ENCODE measurements at places on chromosomes 7 and 10.

- no peak for DNase-seq
Measured at GRCh38 chr10:51224671-51225161, 150.4 kb downstream of the PRKG1 start.

DNA sequence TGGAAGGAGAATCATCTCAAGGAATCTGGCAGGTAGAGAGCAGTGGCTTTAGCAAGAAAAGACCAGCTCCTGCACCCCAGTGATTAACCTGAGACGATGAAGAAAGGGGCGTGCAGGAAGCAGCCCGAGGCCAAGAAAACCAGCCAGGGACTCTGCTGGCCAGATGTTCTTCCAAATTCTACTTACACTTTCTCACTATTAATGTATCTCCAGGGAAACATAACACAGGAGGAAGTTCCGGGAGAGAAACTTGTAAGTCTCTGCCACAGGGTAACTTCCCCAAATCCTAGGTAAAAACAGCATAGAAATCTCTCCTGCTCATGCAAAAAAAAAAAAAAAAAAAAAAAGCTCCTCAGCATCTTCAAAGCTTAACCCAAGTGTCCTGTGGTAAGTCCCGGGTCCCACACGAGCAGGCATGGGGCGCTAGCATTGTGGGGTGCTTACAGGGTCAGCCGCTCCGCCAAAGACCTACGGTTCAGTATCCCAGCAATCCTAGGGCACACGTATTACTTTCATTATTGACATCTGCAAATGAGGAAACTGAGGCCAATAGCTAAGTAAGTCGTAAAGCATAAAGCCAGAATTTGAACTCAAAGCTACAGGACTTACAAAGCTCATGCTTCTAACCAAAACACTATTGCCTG is 97.2 kb upstream of the GNA12 start:
- DNase-seq: no peak

DNA sequence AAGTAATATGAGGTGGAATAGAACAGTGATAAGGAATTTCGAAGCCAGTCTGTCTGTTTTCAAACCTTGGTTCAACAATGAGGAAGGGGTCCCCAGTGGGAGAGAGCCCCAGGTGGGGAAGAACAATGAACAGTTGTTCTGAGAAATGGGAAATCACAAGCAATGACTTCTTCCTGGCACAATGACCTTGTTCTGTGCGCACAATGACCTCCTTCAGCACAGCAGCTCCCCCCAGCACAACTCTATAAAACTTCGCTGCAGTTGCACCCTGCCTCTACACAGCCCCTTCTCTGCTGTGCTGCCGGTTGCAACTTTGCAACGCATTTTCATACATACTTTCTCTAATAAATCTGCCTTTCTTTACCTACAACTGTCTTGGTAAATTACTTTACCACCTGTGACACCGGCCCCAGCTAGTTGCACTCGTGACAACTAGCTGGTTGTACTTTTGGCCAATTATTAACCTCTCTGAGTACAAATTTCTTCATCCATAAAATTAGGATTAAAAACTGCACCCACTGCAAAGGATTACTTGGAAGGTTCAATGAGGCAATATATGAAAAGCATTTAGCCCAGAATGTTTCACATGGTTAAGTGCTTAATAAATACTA is 40.5 kb downstream of the ASB4 start:
- DNase-seq: no peak

- DNase-seq: no peak
Measured at GRCh38 chr7:147818317-147818716, 772.2 kb upstream of the C7orf33 start.

DNA sequence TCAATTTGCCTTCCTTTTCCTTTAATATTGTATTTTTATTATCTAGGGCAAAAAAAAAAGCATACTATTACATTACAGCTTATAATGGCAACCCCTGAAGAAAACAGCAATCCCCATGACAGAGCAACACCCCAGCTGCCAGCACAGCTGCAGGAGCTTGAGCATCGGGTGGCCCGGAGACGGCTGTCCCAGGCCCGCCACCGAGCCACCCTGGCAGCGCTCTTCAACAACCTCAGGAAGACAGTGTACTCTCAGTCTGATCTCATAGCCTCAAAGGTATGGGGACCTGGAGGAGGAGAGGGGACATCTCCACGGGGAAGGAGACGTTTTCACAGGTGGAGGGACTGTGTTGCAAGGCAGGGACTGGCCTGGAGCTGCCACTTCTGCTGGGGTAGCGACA is 6.8 kb downstream of the STRA8 start:
- DNase-seq: no peak

DNA sequence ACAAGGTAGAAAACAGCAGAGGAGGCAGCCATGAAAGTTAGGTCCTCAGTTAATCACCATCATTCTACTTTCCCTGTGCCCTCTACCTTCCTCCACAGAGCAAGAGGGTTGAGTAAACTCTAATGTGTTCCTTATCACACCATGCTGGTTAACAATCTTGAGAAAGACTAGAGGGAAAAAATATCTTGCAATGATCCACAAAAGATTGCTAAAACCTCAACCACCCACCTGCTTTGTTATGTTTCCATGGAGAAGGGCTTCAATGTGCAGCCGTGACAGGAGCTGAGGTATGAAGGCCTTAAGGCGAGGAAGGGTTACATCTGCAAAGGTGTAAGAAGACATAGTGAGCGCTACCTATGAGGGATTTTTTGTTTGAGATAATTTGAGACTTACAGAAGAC is 103.9 kb downstream of the IDE start:
- no peak for DNase-seq

GRCh38 chr7:75914169-75914654 is 743 bp upstream of the POR start:
- DNase-seq: no peak

DNA sequence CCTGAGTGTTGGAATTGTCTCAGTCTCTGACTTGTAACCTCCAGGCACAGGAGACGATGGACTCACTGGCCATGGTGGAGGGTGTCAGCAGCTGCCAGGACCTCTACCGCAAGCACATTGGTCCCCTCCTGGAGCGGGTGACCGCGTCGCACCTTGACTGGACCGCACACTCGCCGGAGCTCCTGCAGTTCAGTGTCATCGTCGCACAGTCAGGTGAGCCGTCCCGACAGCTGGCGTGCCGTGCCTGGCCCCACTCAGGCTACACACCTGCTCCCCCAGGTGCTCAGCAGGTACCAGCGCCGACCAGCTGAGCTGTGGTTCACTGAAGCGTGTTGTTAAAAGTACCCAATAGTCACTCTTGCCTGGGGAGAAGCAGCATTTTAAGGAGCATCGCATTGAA is 36.7 kb upstream of the PRKAR1B start:
- DNase-seq: no peak

DNA sequence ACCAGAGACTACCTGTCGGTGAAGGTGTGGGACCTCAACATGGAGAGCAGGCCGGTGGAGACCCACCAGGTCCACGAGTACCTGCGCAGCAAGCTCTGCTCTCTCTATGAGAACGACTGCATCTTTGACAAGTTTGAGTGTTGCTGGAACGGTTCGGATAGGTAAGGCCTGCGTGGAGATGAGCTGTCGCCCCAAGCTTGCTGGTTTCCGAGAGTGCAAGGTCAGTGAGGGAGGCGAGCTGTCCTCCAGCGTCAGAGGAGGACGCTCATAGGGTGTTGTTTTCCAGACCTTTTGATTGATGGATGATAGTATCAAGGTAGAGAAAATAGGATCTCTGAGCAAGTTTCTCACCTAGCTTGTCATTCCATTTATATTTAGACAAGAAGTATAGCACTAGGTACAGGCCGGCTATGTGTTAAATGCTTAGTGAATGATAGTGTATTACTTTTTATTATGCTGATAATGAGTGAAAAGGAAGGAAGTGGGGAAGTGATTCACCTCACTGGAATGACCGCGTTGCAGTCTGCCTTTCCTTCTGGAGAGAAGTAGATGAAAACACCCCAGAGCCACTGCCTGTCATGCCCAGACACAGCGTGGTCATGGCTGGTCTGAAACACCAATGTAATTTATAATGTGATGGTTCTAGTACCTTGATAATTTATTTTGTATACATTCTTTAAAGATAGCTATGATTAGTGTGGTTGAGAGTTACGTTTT is 33.9 kb downstream of the BNIP3 start:
- DNase-seq: peak; percentile 87

DNA sequence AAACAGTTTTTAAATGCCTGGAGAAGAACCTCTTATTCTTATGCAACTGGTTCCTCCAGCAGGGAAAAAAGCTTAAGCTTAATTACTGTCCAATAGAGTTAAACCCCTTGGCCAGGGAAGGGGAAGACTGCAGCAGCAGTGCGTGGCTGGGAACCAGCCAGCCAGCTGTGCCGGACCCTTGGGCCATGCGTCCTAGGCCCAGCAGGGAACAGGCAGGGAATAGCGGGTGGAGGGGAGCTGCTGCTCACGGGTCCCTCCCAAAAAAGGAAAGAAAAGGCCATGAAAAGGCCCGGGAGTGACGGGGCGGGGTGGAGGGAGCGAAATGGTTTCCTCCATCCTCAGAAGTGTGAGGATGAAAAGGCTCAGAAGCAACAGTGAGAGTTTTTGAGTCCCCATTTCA is 35.2 kb upstream of the HECW1 start:
- DNase-seq: no peak

- peak; percentile 47 for DNase-seq
Measured at GRCh38 chr7:5997210-5997808, 11.5 kb downstream of the PMS2 start.

GRCh38 chr7:43155636-43156035 is 43.2 kb downstream of the HECW1 start:
- no peak for DNase-seq

GRCh38 chr7:25842201-25842733 is 309.7 kb upstream of the NFE2L3 start:
- DNase-seq: no peak

GRCh38 chr10:77359950-77360520 is 277.6 kb downstream of the KCNMA1 start:
- DNase-seq: no peak

- DNase-seq: no peak
Measured at GRCh38 chr10:83754857-83755256, 384.5 kb upstream of the GHITM start.

DNA sequence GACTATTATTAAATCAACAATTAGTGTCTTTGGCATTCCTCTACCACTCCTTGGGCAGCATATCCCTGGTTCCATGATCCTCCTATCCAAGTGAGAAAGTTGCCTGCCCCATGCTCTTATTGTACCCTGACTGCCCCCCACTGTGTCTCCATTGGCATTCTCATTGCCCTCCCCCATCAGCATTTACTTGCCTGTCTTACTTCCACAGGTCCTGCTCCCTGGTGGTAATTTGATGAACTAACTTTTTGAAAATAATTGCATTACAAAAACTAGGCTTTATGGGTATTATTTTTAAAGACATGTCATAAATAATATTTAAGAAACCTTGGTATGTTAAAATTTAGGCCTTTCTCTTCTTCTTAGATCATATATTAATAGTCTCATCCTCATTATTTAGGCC is 346.4 kb downstream of the PCLO start:
- no peak for DNase-seq
